ENCODE measurements at places on chromosomes 2 and 18. TPM values are rescaled to one million over a fixed set of nuclear protein-coding genes. Genes with fewer than 3 reads are reported as not detected.

DNA sequence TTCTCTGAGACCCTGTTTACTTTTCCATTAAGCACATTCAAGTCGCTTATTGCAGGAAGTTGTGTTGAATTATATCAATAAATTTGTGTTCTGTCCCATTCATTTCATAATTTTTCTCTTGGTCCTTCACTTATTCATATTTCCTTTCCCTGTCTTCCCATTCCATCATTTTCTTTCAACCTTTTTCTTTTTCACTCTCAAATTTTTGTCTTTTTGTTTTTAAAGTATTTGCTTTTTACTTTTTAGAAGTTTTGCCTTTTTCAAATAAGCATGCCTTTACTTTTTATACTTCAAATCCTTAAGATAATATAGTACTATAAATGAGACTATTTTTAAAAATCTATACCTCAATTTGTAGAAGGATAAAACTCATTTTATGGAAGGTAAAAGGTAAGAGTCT lies 120.5 kb downstream of the ATL2 start:
- no peak overlapping the region for H3K4me3 ChIP-seq
- H3K27ac ChIP-seq = no peak overlapping the region
- H3K27me3 ChIP-seq = no peaks in the 10 kb centered on the region
- H3K36me3 ChIP-seq = no peaks in the 10 kb centered on the region
- no peaks in the 10 kb centered on the region for H3K4me1 ChIP-seq

The PTPN4 gene
- total RNA-seq = 51.1 TPM

- H3K4me3 ChIP-seq = no peak overlapping the region
- H3K36me3 ChIP-seq = no peaks in the 10 kb centered on the region
- H3K27me3 ChIP-seq = no peaks in the 10 kb centered on the region
- H3K4me1 ChIP-seq = no peaks in the 10 kb centered on the region
- H3K27ac ChIP-seq = no peak overlapping the region
- DNase-seq = no peak
These were observed 512.1 kb upstream of the SYT4 start for GRCh38 chr18:43789234-43790000.

DNA sequence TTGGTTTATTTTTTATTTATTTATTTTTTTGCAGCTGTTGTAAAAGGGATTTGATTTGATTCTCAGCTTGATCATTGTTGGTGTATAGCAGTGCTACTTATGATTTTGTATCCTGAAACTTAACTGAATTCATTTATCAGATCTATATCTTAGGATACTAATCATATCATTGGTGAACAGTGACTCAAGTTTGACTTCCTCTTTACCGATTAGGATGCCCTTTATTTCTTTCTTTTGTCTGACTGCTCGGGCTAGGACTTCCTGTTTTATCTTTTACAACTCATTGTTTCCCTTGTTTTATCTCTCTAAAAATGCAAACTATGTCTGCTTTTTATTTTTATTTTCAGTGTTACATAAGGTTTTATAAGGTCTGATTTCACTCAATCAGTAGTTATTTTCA lies 23.6 kb downstream of the SP100 start:
- DNase-seq = no peak
- peaks cover 20% of the 10 kb centered on the region for H3K36me3 ChIP-seq
- peaks cover 31% of the 10 kb centered on the region for H3K4me1 ChIP-seq
- no peaks in the 10 kb centered on the region for H3K27me3 ChIP-seq
- no peak overlapping the region for H3K4me3 ChIP-seq

The NEU2 gene
- not detected for total RNA-seq

DNA sequence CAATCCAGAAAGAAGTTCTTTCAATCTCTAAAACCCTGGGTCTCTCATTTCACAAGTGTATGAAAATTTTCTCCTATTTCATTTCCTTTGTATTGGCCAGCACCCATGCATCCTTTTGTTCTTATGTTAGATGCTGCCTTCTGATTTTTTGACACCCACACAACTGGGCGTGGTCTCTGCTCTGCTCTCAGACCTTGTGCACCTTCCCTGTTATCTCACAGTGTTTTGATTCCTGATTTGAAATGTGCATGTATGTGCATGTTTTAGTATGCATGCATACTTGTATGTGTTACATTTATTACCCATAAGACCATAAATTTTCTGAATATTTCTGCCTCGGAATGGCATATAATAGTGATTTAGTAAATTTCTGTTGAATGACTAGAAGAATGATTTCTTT lies 152.2 kb downstream of the CTNNA2 start:
- H3K4me1 ChIP-seq = no peaks in the 10 kb centered on the region
- no peaks in the 10 kb centered on the region for H3K27me3 ChIP-seq
- no peak for DNase-seq
- no peaks in the 10 kb centered on the region for H3K36me3 ChIP-seq

DNA sequence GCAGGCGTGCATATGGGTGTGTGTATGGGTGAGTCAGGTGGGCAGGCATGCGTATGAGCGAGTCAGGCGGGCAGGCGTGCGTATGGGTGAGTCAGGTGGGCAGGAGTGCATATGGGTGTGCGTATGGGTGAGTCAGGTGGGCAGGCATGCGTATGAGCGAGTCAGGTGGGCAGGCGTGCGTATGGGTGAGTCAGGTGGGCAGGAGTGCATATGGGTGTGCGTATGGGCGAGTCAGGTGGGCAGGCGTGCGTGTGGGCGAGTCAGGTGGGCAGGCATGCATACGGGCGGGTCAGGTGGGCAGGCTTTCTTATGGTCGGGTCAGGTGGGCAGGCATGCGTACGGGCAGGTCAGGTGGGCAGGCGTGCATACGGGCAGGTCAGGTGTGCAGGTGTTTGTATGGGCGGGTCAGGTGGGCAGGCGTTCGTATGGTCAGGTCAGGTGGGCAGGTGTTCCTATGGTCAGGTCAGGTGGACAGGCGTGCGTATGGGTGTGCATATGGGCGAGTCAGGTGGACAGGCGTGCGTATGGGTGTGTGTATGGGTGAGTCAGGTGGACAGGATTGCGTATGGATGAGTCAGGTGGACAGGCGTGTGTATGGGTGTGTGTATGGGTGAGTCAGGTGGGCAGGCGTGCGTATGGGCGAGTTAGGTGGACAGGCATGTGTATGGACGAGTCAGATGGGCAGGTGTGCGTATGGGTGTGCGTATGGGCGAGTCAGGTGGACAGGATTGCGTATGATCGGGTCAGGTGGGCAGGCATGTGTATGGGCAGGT lies 28.7 kb upstream of the KLF11 start:
- H3K27me3 ChIP-seq = no peaks in the 10 kb centered on the region
- no peak overlapping the region for H3K4me3 ChIP-seq
- no peaks in the 10 kb centered on the region for H3K36me3 ChIP-seq
- H3K4me1 ChIP-seq = peaks cover 8% of the 10 kb centered on the region
- no peak for DNase-seq

DNA sequence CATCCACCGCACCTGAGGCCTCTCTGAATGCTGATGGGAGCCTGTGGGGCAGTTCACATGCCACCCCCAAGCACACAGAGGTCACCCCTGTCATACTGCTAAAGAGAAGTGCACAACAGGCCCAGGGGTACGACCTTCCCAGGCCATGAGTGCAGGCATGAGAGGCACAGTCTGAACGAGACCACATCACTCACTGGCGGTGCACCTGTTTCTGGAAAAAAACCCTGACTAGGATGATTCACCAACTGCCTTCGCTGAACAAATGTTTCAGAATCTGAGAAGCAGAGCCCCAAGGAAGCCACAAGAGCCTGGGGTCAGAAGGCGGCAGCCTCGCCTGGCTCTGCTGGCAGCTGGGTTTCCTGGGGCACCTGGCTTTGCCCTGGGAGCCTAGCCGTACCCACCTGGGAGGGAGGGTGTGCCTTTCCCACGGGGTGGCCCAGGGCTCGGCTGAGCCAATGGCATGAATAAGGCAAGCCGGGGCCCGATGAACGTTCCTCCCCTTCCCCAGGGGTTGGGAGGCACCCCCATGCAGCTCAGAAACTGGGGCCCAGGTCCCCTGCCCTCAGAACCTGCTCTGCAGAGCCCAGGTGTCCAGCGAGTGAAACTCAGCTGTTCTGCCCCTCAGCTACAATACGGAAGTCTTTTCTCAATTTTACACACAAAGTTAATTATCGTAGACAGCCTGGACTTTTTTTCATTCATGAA lies 73.8 kb downstream of the HDAC4 start:
- H3K4me3 ChIP-seq = no peak overlapping the region
- H3K27me3 ChIP-seq = no peaks in the 10 kb centered on the region
- H3K4me1 ChIP-seq = peaks cover 64% of the 10 kb centered on the region
- H3K36me3 ChIP-seq = no peaks in the 10 kb centered on the region
- peak; percentile 3 for DNase-seq

The STARD6 gene
- total RNA-seq = not detected

DNA sequence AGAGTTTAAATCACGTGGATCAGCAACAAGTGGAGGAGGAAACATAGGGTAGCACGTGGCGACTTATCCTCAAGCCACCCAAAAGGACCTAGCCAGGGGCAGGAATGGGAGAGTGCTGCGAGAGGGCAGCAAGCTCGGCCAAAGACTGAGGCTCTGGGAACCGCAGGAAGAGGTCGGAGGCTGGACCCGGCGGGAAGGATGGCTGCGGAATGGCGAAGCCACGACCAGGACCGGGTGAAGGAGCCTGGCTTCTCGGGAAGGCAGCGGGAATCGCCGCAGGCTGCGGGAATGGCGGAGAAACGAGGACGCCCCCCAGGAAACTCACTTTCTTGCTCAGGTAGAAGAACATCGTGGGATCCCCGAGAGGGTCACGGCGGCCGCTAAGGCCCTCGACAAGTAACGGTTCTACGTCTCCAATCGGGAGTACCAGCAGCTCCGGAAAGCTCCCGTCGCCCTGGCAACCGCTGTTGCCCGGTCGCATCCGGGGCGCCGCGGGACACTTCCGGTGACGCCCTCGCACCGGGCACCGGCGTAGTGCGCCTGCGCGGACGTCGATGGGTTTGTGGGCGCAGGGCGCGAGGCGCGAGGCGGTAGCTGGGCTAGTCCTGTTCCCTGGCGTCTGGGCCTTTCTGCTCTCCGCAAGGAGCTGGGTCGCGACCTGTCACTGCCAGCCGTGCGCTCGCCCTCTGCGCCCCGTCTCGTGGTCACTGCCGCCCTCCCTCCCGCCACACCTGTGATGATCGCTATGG lies at the start of gene WDR35:
Gene WDR35, minus strand, starts transcription at position 439 of the 749 bp plus-strand sequence. Its CDS starts 90 bp downstream, at position 349.
- peak; percentile 93 for DNase-seq
- no peaks in the 10 kb centered on the region for H3K27me3 ChIP-seq
- peaks cover 18% of the 10 kb centered on the region for H3K4me1 ChIP-seq
- H3K36me3 ChIP-seq = no peaks in the 10 kb centered on the region
- peak within 1 kb of the TSS; percentile 89 for H3K4me3 ChIP-seq

The IL1R2 gene
- total RNA-seq = 3.0 TPM

- H3K4me1 ChIP-seq = no peaks in the 10 kb centered on the region
- no peak overlapping the region for H3K4me3 ChIP-seq
- no peak for DNase-seq
- H3K36me3 ChIP-seq = no peaks in the 10 kb centered on the region
- H3K27me3 ChIP-seq = no peaks in the 10 kb centered on the region
These were observed 4.7 kb upstream of the NCK2 start for GRCh38 chr2:105739944-105740530.

The RTTN gene
- 6.5 TPM for total RNA-seq

The PLEK gene
- total RNA-seq = 9.6 TPM

DNA sequence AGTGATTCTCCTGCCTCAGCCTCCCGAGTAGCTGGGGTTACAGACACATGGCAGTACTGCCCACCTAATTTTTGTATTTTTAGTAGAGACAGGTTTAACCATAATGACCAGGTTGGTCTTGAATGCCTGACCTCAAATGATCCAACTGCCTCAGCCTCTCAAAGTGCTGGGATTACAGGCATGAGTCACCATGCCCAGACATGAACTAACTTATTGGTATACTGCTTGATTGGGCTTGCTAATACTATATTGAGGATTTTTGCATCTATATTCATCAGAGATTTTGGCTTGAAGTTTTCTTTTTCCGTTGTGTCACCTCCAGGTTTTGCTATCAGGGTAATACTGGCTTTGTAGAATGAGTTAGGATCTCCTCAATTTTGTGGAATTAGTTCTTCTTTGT lies 706.1 kb upstream of the HS6ST1 start:
- no peaks in the 10 kb centered on the region for H3K4me1 ChIP-seq
- no peak overlapping the region for H3K27ac ChIP-seq
- DNase-seq = no peak
- no peak overlapping the region for H3K4me3 ChIP-seq

DNA sequence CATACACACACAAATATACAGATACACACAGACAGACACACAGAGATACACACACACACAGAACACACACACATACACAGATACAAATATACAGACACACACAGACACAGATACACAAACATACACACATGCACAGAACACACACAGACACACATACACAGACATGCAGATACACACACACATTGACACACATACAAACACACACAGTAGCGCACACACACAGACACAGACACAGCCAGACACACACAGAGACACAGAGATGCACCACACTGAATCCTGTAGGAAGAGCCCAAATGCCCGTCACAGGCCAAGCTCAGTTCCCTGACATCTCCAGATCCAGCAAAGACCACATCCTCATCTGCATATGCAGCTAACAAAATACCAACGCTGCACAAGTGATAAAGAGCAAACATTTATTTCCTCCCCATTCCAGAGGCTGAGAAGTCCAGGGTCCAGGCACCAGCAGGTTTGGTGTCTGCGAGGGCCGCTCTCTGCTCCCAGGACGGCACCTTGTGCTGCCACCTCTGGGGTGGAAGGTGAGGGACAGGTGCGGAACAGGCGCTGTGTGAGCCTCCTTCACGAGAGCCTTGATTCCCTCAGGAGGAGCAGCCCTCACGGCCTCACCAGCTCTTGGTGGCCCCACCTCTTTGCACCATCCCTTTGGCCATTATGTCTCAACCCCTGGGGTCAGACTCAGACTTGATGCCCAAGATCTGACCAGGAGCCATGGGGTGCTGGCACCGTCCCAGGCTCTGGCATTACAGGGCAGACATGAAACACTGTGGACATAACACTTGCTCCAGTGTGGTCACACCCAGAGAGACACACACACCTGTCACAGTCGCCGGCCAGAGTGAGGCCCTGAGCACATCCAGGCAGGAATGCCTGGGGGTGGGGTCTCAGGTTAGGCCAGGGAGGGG lies 108.7 kb downstream of the NDUFA10 start:
- H3K4me1 ChIP-seq = peaks cover 22% of the 10 kb centered on the region
- H3K4me3 ChIP-seq = no peak overlapping the region
- H3K27me3 ChIP-seq = no peaks in the 10 kb centered on the region

The TUBA3E gene
- total RNA-seq = 7.4 TPM

The IL1B gene
- total RNA-seq = 1.1 TPM

The NRP2 gene
- 12.8 TPM for total RNA-seq

DNA sequence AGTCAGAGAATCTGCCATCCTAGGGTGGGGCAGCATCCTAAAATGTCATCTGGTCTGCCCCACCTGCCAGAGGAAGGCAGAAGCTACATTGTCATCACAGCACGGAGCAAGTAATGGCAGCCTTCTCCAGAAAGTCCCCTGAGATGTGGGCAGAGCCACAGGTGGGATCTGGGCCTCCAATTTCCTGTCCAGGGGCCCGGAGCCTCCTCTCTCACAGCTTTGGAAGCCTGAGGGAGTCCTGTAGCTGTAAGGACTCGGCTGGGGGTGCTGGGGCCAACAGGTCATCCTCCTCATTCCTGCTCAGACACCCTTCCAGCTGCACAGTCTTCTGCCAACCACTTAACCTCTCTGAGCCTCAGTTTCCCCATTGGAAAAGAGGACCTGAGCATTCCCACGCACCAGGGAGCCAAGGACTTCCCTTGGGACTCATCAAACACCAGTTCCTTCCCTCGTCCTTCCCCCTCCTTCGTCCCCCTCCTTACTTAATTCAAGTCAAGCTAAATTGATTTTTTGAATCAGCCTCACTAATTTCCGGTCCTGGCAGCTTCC lies 48.6 kb upstream of the ID2 start:
- DNase-seq = no peak
- H3K27ac ChIP-seq = no peak overlapping the region
- no peaks in the 10 kb centered on the region for H3K27me3 ChIP-seq
- no peaks in the 10 kb centered on the region for H3K36me3 ChIP-seq

The NCKAP5 gene
- 4.7 TPM for total RNA-seq

GRCh38 chr2:73053316-73054114 lies 18.0 kb downstream of the SFXN5 start:
- DNase-seq = no peak
- no peaks in the 10 kb centered on the region for H3K27me3 ChIP-seq
- H3K27ac ChIP-seq = no peak overlapping the region
